Caudate nucleus (tissue), 63 donors: ENCODE measurements at places on chromosomes 7 and 10.

DNA sequence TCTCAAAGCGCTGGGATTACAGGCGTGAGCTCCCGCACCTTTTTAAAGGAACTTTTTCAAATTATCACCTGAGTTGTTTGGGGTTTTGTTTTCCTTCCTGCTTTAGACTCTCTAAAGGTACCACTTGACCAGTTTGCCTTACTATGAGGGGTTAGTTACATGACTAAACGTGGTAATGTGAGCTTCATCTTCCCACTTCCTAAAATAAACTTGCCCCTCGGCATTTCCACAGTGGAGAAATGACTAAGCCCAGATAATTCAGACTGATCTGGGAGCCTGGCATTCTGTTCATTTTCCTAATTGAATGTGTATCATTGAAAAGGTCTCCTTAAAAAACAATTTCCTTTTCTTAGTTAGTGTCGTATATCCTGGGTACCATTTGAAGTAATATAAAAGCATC, 163.4 kb downstream of the PLXDC2 start:
- no peak for DNase-seq

DNA sequence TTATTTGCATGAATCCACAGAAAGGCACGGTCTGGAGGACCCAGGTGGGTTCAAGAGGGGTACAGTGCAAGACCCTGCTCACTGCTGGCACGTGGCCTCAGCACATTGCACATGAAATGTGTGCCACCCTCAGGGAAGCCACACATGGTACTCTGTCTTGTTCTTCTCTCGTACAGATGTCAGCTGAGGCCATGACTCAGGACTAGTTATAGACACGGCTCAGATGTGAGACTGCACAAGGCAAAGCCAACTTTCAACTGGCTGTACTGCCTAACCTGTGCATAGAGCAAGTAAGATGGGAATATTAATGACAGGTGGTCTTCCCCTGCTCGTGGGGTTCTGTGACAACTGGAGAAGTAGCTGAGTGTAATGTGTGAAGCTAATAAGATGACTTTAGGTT, 249.4 kb upstream of the CTBP2 start:
- DNase-seq = no peak

- no peak for DNase-seq
Measured at GRCh38 chr7:128910569-128910945, at the start of gene KCP. Gene KCP, minus strand, starts transcription at chr7:128910709. Its CDS starts 33 bp downstream, at chr7:128910676.

DNA sequence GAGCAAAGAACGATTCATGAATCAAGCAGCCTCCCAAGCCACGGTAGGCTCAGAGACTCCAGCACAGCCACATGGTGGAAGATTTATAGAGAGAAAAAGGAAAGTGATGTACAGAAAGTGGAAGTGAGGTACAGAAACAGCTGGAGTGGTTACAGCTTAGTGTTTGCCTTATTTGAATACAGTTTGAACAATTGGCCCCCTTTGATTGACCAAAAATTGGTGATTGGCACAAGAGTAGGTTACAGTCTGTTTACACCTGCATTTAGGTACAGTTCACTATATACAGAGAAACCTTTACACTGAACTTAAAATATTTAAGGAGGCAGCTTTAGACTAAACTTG, 136.4 kb upstream of the ASAH2 start:
- DNase-seq = no peak

DNA sequence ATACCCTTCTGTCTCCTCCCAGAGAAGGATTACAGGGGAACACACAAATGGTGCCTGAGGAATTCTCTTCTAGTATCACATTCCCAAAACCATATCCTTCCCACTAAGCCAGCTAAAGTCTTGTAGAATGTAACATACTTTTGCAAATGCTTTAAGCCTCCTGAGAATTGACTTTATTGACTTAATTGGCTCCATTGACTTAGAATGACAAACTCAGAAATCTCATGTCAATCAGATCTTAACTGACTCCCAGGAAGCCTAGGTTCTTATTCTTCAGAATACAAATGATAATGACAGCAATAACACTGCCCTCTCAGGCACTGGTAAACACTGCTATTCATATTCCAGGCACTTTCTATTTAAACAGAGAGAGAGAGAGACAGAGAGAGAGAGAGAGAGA, 356.9 kb upstream of the PRKCQ start:
- no peak for DNase-seq

DNA sequence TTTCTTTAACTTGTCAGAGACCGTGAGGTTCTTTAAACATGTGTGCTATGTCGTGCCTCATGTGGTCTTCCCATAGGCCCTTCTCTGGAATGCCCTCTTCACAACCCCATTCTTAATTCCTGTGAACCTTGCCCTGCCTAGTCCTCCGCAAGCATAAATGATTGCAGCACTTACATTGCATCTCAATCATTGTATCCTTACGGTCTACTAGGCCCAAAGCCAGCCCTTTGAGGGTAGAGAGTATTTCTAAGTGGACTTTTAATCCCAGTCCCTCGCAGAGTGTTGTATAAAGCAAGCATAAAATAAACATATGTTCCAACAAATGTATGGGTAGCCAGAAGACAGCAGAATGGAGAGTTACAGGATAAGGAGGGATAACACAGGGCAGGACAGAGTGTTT, 92.1 kb upstream of the FAM133B start:
- no peak for DNase-seq

DNA sequence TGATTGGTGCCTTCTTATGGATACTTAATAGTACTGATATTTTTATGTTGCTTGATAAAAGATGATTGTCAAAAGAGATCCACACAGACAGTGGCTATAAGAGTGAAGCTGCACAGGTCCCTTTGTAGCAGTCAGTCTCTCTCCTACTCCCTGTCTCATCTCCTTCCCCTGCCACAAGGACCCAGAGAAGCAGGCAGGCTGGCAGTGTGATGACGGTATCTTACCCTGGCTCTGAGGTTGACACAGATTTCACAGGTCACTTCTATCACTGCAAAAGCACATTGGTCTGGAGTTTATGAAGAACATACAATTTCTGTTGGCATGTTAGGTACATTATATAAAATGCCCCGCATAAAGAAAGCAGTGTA, 64.4 kb upstream of the AHR start:
- DNase-seq = no peak

GRCh38 chr7:42152329-42153205, 84.4 kb downstream of the GLI3 start:
- no peak for DNase-seq

- DNase-seq = no peak
Measured at GRCh38 chr10:82288461-82288881, 413.5 kb downstream of the NRG3 start.

DNA sequence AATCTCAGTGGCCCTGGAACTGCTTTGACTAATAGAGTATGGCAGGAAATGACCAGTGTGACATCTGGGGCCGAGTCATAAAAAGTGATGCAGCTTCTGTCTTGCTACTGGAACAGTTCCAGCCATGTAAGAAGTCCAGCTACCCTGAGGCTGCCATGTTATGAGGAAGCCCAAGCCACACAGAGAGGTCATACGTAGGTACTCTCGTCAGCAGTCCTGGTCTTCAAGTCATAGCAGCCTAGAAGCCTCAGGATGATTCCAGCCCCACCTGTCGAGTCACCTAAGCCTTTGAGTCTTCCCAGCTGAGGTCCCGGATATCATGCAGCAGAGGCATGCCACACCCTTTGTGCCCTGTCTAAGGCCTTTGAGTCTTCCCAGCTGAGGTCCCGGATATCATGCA, 92.1 kb downstream of the PPP1R3C start:
- DNase-seq = no peak

- DNase-seq = no peak
Measured at GRCh38 chr7:100546129-100546925, 7.3 kb downstream of the AGFG2 start.

DNA sequence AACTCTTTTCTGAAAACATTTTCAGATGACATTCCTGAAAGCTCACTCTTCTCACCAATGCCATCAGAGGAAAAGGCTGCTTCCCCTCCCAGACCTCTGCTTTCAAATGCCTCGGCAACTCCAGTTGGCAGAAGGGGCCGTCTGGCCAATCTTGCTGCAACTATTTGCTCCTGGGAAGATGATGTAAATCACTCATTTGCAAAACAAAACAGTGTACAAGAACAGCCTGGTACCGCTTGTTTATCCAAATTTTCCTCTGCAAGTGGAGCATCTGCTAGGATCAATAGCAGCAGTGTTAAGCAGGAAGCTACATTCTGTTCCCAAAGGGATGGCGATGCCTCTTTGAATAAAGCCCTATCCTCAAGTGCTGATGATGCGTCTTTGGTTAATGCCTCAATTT, 16.5 kb downstream of the ANLN start:
- peak; percentile 79 for DNase-seq

DNA sequence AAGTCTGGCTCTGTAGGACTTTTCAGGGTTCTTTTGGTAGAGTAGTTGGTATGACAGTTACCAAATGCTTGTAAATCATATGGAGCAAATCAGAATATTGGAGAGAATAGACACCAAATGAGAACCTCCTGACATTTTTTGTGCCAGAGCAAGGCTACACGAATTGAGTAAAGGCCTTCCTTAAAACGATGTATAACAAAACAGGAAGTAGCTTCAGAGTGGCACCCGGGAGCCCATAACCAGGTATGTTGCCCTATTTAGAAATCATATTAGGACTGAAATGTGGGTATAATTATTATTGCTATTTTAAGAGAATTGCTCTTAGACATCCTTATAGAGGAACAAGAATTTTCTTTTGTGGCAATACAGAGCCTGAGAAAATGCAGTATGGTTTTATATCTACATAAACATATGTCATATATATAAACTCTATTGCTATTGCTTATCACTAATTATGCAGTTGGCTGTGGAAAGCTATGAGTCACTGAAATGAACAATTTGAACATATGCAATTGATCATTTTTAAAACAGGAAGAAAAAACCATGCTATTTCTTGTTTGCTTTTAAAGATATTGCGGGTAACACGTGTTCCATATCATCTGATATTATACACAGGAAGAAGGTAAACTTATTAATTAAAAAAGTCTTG, 197.4 kb upstream of the MTPN start:
- no peak for DNase-seq

DNA sequence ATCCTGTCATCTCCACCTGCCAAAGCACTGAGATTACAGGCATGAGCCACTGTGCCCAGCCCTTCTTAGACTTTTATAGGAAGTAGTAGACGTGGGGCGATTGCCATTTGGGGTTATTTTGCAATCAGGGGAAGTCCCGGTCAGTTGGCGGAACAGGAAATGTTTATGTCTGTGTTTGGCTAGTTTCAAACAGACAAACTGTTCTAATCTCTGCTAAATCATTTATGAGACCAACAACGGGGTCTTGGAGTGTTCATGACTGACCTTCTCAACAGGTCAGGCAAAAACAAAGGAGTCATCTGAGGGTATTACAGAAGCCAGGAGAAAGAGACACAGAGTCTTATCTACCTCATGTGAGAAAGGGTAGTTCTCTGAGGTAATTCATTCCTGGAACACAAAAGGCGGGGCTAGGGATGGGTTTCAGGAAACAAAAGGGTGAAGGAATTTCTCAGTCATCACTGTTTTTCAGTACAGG, 6.6 kb upstream of the TPK1 start:
- DNase-seq = no peak

DNA sequence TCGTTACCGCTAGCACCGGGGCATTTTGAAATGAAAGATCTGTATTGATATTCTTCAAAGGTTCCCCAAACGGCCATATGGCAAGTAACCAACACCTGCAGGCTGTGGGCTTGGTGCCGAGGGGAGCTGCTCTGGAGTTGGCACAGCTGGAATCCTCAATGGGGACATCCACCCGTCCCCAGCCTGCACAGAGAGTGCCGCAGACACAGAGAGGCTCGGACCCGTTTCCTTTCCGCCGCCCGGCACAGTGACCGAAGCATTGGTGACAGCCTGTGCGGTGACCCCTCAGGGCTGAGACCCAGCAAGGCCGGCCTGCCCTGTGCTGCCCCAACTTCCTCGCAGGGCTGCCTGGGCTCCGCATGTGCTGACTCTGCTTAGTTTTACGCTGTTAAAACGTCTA, 4.5 kb downstream of the CFAP46 start:
- no peak for DNase-seq

DNA sequence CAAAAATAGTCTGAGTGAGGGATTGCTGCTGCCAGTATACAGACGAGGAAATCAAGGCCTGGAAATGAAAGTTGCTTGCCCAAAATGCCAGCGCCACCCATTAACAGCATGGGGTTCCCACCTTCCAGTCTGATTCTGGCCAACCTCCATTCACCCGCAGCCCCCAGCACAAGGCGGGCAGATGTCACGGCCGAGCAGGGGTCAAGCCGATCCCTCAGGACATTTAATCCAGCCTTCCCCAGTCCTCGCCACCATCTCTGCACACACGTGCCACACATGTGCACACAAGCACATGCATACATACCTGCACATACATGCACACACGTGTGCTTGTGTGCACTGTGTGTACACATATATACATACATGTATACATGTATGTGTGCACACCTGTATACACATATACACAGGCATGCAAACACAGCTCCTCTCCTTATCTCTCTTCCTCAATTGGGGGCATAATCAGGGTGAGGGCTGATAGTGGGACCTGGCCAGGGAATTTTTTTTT, 122.9 kb downstream of the GRID1 start:
- no peak for DNase-seq

GRCh38 chr7:126940723-126941307, 311.9 kb downstream of the GRM8 start:
- DNase-seq = no peak

DNA sequence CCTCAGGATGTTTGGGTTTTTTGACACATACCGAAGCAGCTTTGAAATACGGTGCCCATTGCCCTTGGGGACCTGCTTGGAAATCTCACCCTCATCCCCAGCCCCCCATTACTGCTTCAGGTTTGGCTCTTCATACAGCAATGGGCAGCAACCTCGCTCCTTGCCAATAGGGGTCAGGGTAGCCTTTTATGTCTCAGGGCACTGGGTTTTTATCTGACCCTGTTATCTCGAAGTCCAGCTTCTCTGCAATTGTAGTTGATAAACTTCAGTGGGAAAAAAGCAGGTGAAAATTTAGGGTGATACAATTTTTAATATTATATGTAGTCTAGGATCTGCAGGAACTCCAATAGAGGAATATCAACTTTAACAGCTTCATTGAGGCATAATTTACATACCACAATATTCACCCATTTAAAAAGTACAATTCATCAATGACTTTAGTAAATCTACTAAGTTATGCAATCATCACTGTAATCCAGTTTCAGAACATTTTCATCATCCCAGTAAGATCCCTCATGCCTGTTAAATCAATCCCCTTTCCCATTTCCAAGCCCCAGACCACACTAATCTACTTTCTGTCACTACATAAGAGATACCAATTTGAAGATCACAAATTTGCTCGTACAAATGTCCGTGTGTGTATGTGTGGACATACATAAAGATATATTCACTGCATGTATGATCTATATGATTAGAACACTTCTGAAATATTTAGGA, 386.2 kb downstream of the KCNMA1 start:
- no peak for DNase-seq

- no peak for DNase-seq
Measured at GRCh38 chr7:151060416-151061212, 1.2 kb downstream of the SLC4A2 start.
